ENCODE measurements at places on chromosomes 11 and 22.

DNA sequence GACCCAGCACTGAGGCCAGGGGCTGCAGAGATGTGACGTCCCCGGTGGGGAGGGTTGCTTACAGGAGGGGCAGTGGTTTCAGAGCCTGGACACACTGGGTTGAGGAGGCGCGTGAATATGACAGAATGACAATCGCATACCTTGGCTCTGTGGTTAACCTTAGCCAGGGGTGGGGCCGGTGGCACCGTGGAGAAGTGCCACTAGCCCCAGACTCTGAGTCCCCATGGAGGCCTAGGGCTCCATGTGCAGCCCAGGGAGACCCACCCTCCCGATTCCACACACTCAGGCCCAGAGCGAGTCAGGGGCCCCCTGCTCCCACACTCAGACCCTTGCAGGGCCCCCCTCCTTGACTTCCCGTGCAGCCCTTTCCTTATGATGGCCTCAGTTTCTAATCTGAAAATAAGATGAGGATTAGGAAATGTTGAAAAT lies 3.6 kb upstream of the ACR start:
- no peak for DNase-seq

DNA sequence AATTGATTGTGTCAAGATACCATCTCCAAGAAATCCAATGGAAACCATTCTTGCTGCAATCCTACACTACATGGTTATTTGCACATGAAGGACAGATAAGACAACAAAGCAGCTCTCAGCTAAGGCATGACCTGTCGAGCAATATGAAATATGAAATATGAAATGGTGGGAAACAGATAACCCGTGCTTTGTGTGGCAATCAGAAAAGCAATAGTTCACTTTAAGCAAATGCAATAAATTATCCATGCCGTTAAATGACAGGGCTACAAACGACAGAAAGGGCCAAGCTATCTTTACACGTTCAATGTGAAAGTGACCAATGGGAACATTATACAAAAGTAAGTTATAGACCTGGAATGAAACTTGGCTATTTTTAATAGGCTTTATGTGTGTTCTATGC lies 35.2 kb downstream of the KMT5B start:
- DNase-seq: no peak

- no peak for DNase-seq
Measured at GRCh38 chr22:30574997-30575671, 669 bp upstream of the GAL3ST1 start.

DNA sequence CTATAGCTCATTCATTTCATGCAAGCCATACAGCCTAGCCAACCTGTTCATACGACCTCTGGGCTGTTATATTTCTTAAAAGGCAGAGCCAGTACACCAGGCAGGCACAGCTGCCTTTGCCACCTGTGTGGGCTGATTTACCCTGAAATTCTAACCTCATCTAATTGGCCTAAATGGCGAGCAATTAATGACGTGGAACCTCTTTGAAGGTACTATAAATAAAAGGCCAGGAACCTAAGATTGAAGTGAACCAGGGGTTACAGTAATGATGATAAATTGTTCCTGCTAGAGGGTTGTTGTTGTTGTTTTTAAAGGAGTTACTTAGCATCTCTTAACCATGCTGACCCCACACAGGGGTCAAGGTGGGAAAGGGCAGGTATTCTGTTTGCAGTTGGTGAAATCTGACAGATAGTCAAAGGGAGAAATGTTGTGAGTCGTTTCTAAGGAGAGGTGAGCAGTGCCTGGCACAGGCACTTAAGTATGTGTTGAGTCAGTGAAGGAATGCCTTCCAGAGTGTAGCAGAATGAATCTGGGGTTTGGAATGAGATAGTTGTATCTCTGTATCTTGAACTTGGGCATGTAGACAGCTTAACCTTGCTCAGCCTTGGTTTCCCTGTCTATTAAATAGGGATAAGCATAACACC lies 213.5 kb upstream of the NAV2 start:
- no peak for DNase-seq

- DNase-seq: no peak
Measured at GRCh38 chr22:37604875-37605274, 3.8 kb upstream of the GGA1 start.

DNA sequence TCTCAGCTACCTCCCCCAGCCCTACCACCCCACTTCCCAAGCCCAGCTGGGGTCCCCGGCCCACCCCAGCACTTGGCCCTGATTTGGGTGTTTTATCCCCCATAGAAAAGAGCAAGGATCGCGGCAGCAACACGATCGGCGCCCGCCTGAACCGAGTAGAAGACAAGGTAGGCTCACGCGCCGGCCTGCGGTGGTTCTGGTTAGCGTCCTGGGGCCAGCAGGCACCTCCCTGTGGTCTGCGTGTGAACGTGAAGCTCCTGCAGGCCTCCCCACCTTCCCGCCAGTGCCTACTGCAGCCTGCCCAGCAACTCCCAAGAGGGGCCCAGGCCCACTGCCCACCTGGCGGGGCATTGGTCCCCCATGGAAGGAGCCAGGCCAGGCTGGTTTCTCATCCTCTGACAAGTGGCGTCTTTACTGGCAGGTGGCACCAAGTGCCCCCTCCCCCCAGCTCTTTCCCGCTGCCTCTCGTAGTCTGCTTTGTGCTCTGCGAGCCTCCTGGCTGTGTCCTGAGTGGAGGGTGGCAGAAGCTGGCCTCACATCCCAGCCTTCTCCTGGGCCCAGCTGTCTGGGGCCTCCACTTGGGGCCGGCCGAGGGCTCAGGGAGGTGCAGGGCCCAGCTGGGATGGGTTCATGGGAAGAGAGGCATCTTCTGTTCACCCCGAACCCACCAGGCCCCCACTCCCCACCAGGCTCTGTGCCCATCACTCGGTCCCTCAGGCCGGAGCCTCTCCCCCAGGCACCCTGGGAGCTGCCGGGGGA lies 78.3 kb upstream of the KCNQ1OT1 start:
- DNase-seq: no peak

DNA sequence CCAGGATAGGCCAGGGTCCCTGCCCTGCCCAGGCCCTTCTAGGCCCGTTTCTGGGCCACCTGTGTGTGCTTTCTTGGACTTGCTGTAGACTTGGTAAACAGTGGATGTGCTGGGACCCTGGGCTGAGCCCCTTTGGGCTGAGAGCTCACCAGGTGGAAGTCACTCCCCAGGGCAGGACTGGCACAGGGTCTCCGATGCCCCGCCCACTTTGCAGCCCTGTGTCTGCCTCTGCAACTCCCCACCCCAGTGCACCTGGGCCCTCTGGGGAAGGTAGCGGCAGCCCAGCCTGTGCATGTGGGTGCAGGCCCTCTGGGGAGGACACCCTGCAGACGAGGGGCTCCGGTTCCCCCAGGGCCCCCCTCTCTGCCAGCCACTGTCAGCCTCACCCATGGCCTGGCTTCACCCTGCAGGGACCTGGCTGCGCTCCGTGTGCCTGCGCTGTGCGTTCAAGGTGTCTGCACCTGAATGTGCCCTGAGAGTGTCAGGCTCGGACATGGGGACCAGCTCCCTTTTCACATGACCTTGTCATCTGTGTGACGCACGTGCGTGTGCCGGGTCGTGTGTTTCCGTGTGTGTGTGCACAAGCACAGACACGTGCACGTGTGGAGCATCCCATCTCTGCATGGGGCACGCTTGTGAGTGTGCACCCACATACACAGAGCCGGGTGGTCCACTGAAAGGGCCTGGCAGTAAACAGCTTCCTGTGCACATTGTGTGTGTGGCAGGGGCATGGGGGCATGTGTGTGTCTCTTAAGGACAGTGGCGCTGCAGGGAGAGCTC lies 118.5 kb downstream of the KCNQ1OT1 start:
- no peak for DNase-seq

DNA sequence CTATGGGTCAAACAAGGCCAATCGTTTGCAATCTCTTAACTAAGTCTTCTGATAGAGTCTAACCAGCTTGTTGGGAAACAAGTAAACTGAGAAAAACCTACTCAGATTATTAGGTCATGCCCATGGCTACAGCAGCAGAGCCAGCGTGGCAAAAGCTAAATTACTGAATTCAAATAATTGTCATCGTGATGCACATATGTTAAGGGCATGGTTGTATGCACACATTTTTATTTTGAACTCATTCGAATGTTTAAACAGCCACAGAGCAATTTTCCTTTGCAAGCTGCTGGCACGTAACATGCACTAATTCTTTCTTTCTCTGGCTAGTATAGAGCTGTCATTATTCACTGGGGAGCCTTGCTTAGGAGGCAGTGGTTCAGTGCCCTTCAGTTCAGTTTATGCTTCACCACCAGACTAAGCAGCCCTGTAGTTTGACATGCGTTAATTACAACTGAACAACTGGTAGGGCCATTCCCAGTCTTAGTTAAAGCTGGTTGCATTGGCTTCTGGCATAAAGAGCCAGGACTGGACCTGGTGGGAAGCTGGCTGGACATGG lies 396.4 kb downstream of the METTL15 start:
- DNase-seq: no peak

DNA sequence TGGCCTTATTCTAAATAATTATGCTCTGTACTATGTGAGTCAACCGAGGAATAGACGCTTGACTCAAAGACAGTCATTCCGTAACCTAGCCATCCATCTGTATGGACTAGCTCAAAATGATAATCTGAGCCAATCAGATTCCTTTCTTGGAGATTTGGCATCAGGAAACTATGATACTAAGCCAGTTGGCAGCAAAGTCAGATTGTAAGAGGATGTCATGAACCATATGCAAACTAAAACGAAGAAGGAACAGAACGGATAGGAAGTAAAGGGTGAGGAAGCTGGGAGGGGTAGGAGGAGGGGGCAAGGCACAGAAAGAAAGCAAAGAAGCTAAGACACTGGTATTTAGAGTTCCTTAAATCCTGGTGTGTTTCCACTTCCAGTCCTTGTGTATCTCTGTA lies 10.7 kb upstream of the SESN3 start:
- DNase-seq: no peak

GRCh38 chr11:118295815-118296454 lies 8.6 kb upstream of the CD3E start:
- no peak for DNase-seq

- no peak for DNase-seq
Measured at GRCh38 chr11:79276736-79277325, 164.0 kb downstream of the TENM4 start.

GRCh38 chr11:61642162-61642561 lies 38.0 kb upstream of the DAGLA start:
- DNase-seq: no peak

- DNase-seq: no peak
Measured at GRCh38 chr22:32080904-32081303, 37.8 kb downstream of the SLC5A1 start.

- no peak for DNase-seq
Measured at GRCh38 chr11:35005141-35005780, 88.8 kb downstream of the PDHX start.

DNA sequence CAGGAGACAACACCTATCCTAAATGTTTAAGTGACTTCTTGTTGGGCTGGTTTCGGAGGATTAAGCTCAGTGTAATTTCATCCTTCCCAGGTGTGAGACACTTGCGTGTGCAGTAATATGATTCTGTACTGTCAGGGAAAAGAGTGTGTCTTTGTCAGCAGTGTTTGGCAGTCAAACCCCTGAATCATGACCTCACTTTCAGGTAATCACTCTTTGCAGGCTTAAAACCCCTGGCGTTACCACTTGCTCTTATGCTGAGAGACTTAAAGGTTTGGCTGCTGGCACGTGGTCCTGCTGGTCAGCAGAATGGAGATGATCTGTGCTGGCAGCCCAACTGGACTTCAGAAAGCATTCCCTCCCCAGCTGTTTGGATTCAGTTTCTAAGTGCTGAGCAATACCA lies 56.1 kb downstream of the APIP start:
- DNase-seq: no peak

DNA sequence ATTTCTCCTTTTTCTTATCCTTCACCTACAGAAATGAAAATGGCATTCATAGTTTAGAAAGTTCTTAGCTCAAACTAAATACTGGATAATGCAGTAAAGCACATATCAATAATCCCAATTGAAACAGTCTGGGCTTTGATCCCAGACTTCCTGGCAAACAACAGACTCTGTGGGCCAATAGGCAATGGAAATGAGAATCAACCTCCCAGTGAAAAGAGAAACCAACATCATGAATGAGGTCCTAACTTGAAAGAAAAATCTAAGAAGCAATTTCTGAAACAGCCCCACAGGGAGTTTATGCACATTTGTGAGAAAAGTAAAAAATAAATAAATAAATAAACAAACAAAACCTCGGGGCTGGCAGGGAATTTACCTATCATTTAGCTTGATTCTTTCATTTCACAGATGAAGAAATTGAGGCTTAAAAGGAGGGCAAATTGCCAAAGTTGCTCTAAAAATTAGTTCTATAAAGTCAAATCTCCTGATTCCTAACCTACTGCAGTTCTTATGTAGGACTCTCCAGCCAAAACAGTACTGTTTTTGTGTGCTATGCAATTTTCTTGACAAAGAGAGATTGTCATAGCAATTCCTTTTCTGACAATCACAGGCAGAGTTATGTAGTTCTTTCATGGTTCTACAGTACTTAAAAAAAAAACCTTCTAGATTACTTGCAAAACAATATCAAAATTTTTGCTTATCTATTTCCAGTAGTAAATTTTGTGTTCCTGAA lies 265.8 kb downstream of the GRM5 start:
- DNase-seq: no peak

DNA sequence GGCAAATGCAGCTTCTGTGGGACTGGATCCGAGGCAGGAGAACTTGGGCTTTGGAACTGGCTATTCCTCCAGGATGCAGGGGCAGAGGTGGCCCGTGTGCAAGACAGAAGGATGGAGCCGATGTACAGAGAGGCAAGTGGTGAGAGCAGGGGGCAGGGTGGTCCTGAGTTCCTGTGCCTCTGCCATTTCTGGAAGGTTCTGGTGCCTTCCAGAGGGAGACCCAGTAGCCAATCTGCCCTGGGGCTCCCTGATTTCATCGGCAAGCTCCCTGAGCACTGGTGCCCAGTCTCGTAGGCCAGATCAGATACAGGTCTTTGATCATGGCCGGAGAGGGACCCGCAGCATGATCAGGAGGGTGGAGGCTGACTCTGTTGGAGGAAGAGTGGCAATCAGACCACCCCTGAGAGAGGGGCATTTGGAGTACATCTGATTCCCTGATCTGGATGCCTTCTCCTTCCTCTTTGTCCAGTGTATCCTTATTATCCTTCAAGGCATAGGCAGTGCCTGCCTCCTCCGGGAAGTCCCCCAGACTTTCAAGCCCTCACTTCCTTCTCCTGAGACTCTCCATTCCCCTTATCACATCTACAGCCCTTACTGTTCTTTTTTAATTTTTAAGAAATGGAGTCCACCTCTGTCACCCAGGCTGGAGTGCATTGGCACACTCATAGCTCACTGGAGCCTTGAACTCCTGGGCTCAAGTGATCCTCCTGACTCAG lies 9.7 kb downstream of the MRGPRD start:
- DNase-seq: no peak

- no peak for DNase-seq
Measured at GRCh38 chr11:75280227-75280701, 39.7 kb downstream of the TPBGL start.

GRCh38 chr22:24146791-24147353 lies 34.4 kb upstream of the SUSD2 start:
- DNase-seq: no peak

DNA sequence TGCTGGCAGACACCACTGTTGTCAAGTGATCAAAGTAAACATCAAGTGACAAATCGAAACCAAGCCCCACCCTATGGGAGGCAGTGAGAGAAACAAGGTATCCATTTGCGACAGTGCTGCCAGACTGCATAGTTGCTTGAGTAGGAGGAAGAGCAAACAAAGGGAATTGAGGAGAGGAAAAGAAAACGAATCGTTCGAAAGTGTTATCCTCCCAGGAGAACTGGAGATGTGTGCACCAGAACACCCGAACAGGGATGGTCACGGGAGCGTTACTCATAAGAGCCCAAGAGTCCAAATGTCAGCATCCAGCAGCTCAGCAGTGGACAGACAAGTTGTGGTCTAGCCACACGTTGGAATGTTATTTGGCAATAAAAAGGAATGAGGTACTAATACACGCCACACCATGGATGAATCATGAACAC lies 58.4 kb upstream of the NUP50 start:
- no peak for DNase-seq
